ENCODE measurements at places on chromosomes 6 and 20.

DNA sequence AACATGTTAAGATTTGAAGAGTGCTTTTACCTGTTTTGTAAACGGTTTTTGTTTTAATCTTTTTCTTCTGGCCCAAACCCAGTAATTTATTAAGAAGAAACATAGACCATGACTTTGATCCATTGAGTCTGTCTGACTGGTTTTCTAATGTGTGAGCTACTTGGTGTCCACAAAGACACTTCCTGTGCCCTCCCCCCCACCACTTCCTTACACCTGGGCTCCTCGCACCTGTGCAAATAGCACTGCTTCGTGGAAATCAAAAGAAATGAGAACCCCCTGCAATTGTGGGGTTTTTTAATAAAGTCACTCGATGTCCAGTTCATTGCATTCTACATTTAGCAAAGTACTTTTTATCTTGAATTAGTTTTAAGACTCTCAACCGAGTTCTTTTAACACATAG lies 65.5 kb downstream of the SMOC2 start:
- no peak for DNase-seq

- DNase-seq: no peak
Observed at GRCh38 chr20:48406912-48407340, 420.9 kb downstream of the PREX1 start.

- DNase-seq: no peak
Observed at GRCh38 chr6:97026298-97026697, 101.8 kb downstream of the KLHL32 start.

GRCh38 chr6:116990679-116991078 lies 113.6 kb downstream of the RFX6 start:
- no peak for DNase-seq

DNA sequence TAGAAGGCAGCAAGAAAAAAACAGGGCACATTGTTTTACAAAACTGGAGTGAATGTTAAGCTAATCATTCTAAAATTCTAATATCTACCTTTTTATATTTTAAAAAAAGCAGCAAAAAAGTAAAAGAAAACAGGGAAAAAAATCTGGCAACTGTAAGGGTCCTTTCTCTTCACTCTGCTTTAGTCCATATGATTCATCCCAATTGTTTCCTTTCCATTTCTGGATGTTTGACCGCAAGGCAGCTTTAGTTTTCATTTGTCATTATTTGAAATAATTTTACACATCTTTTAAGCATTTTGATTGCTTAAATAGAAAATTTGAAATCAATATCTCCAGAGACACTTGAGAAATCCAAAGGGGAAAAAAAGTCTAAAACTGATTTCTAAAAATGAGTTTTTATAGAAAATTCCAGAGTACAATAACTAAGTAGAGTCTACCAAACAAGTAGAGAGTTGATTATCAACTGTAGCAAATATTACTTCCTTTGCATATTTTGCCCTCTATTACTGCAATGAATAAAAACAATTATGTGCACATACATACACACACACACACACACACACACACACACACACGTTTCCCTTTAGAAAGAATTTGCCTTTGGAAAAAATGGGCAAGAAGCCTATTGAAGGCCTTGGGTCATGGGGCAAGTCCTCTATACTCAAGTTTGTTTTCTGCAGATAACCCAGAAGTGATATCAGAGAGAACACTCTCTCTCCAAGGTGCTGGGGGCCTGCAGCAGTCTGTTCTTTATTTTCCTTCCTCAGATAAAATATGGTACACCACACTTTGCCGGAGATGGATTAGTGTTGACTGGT lies 259.7 kb downstream of the HACE1 start:
- no peak for DNase-seq

DNA sequence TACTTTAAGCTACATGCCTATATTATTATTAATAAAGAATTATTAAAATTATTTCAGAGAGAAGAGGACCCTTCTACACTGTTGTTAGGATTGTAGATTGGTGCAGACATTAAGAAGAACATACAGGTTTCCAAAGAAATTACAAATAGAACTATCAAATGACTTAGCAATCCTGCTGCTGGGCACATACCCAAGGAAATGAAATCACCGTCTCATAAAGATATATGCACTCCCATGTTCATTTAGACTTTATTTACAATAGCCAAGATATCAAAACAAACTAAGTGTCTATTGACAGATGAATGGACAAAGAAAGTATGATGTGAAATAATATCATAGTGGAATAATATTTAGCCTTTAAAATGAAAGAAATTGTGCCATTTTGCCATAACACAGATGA lies 687.7 kb upstream of the POU3F2 start:
- DNase-seq: no peak

Measured in stimulated activated CD4-positive, alpha-beta T cell treated with anti-CD3 and anti-CD28 coated beads, Interleukin-2, amount 100 ng/mL, for 4 hours (primary cell).